Frontal cortex (tissue), 4 donors: ENCODE measurements at places on chromosomes 4 and X.
A peak's percentile ranks its signal among the peaks of the same experiment; 100 is the strongest.

GRCh38 chrX:36445566-36445965 is 526.0 kb downstream of the CFAP47 start:
- DNase-seq = no peak

DNA sequence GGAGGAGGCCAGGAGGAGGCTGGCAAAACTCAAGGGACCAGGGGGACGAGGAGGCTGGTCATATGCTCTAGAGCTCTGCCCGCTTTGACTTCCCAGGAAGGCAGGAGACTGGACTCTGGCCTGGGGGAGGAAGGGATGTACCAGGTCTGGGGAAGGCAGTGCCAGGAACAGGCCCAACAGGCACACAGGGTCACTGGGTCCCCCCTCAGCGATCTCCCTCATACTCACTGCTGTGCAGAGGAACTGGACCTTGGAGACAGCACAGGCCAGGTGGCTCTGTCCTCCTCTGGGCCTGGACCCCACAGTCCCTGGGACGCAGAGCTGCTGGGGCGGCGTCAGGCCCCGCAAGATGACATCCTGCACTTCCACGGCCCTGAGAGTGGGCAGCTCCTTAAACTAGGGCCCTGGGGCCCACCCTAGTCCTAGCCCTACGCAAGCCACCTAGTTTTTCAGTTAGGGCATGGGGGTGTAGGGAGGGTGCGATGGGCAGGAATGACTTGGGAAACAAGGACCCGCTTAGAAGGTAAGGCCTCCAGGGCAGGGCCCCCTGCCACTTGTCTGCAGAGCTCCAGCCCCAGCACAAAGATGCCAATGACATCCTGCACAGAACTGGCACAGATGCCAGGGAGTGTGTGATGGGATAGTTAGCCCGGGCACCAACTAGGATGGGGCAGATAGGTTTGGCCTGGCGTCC is 59.5 kb downstream of the HTRA3 start:
- DNase-seq = no peak

GRCh38 chr4:173666-174314 is 49.5 kb downstream of the ZNF718 start:
- DNase-seq = no peak

DNA sequence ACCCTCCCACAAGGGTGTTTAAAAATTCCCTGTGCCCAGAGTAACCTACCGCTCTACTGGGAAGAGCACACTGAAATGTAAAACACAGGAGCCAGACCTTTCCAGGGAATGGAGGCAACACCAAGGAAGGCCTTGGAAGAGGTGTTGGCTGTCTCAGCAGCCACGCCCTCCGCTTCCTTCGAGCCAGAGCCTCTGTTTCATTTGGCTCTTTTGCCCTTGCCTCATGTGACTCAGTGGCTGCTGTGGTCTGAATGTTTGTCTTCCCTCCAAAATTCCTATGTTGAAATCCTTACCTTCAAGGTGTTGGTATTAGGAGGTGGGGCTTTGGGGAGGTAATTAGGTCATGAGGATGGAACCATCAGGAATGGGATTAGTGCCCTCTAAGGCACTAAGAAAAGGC is 11.3 kb downstream of the SCD5 start:
- no peak for DNase-seq

- no peak for DNase-seq
Observed at GRCh38 chrX:22395372-22395771, 122.7 kb downstream of the CBLL2 start.

- DNase-seq = no peak
Observed at GRCh38 chr4:3472411-3473141, 9.5 kb downstream of the DOK7 start.

GRCh38 chrX:22542641-22543040 is 269.9 kb downstream of the CBLL2 start:
- DNase-seq = no peak

DNA sequence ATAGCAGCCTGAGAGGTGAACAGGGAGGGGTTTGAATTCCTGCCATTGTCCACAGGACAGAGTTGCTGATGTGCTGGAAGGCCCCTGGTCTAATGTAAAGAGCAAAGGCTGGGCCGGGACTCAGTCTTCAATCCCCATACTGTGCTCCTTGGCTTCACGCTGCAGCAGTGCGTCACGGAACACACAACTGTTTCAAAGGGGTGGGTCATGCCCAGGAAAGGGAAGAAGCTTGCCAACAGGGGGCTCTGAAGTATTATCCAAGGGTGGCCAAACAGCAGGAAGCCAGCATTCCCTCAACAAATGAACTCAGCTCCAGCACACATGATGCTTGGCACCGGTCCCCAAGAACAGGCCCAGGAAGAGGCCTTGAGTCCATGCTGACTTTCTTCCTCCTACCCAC is 122.5 kb downstream of the NFKB1 start:
- DNase-seq = no peak

DNA sequence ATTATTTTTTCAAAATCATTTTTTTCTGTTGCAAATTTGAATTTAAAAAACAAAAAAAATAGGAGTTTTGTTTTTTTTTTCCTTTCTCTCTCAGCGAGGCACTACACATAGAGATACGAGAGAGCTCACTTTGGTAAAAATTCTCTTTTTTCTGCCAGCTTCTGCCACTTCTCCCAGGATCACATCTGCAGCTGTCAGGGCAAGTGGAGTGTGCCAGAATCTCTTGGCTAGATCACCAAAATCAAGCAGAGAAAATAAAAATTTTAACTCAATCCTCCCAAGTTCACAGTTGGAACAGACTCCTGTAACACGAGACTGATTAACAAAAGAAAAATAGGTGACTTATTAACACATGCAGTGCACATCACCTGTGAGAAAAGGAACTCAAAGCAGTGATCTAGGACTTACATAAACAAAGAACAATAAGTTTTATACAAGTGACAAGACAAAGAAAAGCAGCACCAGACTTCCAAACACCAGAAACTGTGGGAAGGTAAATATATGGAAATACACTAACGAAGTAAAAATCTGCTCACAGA is 213.2 kb upstream of the ZFP42 start:
- DNase-seq = no peak

- DNase-seq = no peak
Observed at GRCh38 chrX:47080915-47081236, 2.6 kb downstream of the RGN start.

- no peak for DNase-seq
Observed at GRCh38 chr4:132860976-132861375, 288.1 kb upstream of the PCDH10 start.

GRCh38 chr4:52052475-52052780 is 1.3 kb downstream of the SPATA18 start:
- DNase-seq = peak; percentile 32

GRCh38 chrX:123764967-123765871 is 32.4 kb upstream of the THOC2 start:
- peak; percentile 73 for DNase-seq

GRCh38 chrX:129931411-129932015 is 25.5 kb downstream of the UTP14A start:
- DNase-seq = peak; percentile 80

GRCh38 chrX:49947781-49948180 is 25.4 kb downstream of the CLCN5 start:
- no peak for DNase-seq

- no peak for DNase-seq
Observed at GRCh38 chrX:11750046-11750445, 8.0 kb upstream of the MSL3 start.

GRCh38 chr4:150229520-150229919 is 151.3 kb downstream of the DCLK2 start:
- no peak for DNase-seq

DNA sequence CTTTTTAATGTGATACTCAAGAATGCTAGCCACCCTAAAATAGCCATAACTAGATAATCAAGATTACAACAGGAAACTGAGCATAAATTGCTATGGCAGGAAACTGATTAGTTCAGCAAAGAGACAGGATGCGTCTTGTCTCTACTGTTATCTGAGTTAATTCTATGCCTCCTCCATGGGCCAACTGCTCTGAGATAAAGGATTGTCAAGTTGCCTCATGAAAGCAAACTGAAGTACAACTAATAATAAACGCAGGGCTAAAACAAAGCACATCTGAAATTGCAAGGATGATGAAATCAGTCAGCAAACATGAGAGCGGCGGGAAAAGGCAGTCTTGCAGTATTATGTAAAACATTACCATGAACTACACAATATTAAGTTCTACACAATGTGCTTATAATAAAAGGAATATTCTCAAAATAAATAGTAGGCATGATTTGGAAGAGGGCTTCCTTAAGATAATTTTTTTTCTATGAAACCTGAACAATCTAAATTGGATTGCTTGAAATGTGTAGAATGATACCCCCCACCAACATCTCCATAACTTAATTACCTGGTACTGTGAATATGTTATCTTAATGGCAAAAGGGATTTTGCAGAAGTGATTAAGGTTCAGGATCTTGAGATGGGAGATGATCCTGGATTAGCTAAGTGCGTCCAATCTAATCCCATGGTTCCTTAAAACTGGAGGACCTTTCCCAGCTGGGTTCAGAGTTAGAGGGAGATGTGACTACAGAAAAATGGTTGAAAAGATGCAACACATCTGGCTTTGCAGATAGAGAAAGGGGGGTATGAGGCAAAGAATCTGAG is 65.9 kb downstream of the ANTXR2 start:
- DNase-seq = no peak

DNA sequence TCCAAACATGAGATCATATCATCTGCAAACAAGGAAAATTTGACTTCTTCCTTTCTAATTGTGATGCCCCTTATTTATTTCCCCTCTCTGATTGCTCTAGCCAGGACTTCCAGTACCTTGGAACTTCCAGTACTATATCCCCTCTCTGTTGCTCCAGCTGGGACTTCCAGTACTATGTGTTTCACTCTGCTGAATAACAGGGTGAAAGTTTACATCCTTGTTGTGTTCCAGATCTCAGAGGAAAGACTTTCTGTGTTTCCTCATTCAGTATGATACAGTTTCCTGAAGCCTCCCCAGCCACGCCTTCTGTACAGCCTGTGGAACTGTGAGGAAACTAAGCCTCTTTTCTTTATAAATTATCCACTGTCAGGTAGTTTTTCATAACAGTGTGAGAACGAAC is 381.3 kb upstream of the FAM47C start:
- DNase-seq = no peak

DNA sequence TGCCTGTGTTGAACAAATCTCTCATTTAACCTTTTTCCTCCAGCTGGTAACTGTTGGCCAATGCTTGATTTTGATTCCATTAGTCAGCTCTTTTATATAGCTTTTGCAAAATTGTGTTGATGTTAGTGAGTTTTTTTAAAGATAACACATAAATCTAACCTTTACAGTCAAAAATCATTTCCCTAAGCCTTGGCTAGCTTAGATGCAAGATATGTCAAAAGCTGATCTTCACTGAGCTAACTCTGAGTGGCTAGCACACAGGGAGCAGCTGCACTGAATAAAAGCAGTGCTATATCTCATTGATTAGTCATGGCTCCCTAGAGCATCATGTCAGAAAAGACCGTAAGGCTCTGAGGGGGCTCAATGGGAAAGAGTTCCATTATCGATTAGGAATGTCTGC is 78.7 kb downstream of the PPARGC1A start:
- no peak for DNase-seq

GRCh38 chr4:16607241-16608066 is 291.0 kb downstream of the LDB2 start:
- no peak for DNase-seq

DNA sequence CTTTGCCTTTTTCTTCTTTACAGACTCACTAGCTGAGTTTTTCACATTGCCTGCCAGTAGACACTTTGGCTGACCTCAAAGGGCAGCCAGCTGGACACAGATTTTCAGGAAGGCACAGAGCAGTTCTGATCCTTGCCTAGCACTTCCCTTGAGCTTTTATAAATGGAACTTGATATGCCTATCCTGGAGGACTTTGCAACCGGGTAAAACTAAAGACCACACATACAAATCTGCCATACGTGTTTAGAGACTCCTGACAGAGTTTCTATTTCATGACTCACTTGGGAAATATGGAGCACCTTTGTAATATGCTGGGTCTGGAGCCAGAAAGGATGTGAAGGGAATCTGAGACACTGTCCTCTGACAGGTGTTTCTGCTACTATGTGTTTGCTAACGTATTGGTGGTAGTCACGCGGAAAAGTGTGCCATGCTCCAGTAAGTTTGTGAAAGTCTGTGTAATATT is 56.7 kb upstream of the RASSF6 start:
- no peak for DNase-seq

DNA sequence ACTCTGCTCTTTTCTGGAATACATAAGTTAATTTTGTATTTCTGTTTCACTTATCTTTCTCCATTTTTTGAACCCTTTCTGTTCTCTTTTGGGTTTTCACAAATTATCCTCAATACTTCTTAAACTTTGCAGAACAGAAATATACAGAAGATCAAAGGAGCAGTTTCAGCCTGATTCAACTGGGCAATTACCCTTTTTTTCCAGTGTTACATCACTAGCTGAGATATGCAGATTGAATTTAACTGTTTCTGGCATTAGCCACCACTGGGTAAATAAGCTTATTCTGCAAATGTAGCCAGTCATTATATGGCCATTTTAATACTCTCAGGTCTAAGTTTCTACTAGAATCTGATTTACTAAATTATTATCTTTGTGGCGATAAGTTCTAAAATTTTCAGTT is 66.9 kb upstream of the GRID2 start:
- no peak for DNase-seq

GRCh38 chrX:6708676-6709380 is 173.9 kb upstream of the VCX3A start:
- DNase-seq = no peak

- DNase-seq = no peak
Observed at GRCh38 chrX:47228550-47229270, 4.1 kb upstream of the USP11 start.

- DNase-seq = no peak
Observed at GRCh38 chrX:77597511-77597910, 150.3 kb downstream of the FGF16 start.

DNA sequence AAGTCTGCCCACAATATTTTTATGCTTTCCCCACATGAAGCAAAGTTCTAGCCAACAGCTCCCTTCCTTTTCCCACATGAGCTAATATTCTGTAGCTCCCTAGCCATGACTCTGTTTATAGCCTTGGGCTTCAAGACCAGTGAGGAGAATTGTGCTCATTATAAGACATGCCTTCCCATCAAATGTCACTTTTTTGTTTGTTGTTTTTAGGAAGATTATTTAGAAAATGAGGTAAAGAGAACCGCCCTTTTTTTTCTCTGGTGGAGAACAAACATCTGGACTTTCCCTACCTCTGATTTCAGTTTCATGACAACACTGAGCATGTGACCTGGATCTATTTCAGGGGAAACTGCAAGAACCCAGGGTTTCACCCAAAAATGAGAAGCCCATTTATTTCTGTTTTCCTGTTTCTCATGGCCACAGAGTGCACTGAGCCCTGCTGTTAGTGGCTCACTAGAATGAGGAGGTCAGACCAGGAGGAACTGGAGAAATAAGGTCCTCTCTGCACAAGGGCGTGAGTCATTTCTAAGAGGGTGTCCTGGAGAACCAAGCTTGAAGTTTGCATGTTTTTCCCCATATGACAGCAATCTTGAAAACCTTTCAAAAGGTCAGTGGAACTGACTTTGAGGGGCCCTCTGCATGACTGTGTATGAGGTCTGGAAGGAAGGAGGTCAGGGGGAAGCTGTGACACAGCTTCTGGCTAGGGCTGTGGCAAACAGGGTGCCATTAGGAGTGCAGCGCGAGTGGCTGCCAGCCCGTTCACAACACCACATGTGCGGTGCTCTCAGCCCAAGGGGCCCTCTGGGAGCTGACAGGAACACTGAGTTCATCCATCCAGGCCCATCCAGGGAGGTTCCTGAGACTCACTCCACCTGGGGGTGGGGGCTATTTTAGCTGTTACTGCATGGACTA is 55.2 kb downstream of the CHST7 start:
- DNase-seq = no peak
